ENCODE measurements at places on chromosomes 1 and 21. TPM values are rescaled to one million over a fixed set of nuclear protein-coding genes. Genes with fewer than 3 reads are reported as not detected.

DNA sequence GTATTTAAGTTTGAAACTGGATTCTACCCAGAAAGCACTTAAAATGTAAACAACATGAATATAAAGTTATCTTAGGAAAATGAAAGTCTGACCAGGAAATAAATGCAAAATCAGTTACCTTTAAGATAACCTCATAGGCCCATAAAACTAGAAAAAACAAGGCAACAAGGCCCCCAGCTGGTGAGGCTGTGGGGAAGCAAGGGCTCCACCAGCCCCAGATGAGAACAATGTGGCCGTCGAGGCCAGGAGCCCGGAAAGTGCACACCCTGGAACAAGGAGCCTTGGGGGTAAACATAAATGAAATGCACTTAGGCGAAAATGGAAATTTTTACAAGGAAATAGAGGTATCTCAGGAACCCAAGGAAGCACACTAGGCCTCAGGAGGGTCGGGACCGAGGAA is 37.9 kb upstream of the BMP8B start:
- no peak for DNase-seq

DNA sequence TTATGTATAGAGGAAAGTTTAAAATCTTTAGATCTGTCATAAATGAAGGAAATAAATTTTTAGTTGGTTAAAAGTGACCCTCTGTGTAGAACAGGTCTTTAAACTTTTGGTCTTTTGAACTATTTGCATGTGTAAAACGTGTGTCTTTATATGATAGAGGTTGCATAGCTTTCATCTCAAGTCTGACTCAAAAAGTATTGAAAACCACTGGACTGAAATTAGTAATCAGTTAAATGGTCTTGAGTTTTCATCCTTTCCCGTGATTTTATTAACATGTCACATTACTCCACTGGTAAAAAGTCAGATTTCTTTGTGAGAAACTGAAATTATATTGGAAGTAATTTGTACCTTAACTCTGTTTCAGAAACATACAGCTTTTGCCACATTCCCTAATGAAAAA is 1.8 kb downstream of the RNPC3 start:
- DNase-seq = no peak

- no peak for DNase-seq
These were observed 7.1 kb downstream of the PROX1 start for GRCh38 chr1:213994888-213995287.

- DNase-seq = no peak
These were observed 67.7 kb upstream of the C1orf87 start for GRCh38 chr1:60141276-60141675.

The GNG4 gene
- 0.11 TPM for total RNA-seq

The BNIPL gene
- 0.33 TPM for total RNA-seq

The PPFIA4 gene
- total RNA-seq = 1.1 TPM

Measured in GM12878 (cell line).